ENCODE measurements at places on chromosomes 5 and 9.

- no peak for DNase-seq
These were observed 31.3 kb downstream of the LHX6 start for GRCh38 chr9:122197426-122197825.

GRCh38 chr9:69646810-69647209 lies 25.4 kb downstream of the APBA1 start:
- no peak for DNase-seq

- no peak for DNase-seq
These were observed 2115.0 kb downstream of the MAT2B start for GRCh38 chr5:165620394-165620793.

DNA sequence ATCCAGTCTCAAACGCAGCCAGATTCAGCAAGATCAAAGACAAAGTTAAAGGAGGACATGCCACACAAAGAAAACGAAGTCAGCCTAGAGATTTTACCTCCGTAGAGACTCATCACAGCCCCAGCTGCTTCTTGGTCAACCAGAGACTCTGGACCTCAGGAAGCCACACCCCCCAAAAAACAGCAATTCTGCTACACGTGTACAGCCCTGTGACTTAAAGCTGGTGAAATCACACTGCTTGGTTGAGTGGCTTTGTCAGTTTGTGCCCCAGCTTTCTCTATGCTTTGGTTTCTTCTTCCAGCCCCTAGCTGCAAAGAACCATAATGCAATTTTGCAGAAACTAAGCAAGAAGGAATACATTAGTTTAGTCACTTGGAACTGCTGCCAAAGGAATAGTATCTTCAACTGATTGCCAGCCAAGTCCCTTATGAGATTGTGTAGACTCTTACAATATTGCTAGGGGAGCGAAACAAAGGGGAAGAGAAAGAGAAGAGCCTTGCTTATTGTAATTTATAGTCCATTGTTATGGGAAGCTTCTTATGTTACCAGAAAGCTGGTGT lies 158.8 kb upstream of the ZNF462 start:
- no peak for DNase-seq

- DNase-seq, result no peak
These were observed 87.8 kb downstream of the HAPLN1 start for GRCh38 chr5:83632874-83633273.

DNA sequence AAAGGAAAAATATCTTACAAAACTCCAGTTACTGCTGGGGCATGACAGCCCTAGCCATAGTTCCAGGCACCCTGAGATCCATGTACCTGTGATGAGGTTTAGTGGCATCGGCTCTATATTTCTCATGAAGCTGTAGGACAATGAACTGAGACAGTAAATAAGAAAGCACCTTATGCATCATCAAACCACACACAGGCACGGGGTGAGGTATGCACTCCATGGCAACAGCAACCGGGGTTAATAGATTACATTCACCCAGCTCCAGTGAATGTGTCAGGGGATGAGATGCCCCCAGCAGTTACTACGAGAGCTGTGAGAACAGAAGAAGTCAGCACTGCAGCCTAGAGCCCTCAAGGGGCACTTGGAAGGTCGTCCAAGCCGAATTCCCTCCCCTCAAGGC lies 162.0 kb upstream of the S1PR3 start:
- no peak for DNase-seq

Data from tongue (tissue), 3 donors.